ENCODE measurements at places on chromosomes 1 and 21.

DNA sequence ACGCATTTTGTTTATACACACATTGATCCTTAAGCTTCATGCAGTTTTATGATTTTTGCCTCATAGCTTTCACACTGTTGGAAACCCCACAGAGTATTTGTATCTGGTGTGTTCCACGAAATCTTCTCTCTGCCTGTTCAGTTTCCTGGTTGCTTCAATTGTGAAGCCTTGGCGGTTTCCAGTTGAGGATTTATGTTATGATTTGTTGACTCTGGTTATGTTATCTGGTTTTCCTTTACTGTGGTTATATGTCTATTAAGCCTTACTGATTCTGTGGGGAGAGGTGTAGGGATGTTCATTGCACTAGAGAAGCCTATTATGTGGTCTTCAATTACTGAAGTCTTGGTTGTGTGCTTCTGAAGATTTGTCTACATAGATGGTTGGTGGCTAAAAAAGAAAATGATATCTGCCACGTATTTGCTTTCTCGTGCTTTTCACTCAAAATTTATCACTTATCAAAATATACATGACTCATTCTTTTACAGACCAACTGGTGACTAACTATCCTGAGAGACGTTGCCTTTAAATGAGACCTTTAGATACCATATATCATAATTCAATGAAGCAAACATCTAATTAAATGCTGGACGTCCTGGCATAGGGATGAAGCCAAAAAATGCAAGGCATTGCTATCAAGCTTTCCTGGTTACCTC, 488.0 kb upstream of the B3GALT2 start:
- DNase-seq = no peak

DNA sequence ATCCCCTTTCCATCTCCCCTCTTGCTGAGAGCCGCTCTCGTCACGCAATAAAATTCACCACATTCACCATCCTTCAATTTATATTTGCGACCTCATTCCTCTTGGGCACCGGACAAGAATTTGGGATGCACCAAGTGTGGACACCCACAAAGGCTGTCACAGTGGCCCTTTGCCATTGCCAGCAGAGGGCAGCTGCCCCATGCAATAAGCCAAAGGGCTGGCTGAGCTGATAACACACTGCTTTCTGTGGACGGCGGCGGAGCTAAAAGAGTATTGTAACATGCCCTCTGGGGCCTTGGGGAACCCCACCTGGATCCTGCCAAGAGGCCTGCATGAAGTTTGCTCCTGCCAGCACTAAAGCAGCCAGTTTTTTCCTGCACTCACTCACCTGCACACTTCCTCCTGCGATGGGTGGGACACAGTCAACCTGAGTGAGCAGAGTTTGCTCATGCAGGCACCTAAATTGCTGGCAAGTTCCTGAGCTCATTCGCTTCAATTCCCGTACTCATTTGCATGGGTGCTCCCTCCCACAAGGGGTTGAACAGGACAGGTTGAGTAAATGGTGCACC, 792.3 kb upstream of the ADAMTS5 start:
- no peak for DNase-seq

DNA sequence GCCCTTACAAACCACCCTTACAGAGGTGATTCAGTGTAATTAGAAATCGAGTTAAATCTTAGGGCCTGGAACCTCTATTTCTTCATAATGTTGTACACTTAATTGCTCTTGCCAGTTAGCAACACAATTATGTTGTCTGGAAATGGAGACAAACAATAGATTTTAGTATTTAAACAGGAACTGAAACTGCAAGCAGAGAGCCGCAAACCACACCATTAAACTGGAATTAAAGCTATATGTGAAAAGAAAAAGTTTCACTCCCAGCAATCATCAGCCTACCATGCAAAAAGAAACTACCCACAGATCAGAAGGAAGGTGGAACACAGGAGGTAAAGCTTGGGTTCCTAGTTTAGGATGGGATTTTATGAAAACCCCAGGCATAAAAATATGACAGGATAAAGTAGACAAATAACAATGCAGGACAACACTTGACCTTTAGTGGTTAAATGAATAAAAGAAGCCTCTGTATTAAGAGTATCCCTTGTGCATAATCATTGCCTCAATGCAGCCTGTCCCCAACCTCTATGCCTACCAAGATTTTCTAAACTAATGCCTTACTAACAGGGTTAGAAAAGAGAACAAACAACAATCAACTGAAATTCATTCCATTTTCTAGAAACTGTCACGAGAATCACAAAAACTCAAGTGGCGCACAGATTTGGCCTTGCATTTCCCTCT, 304.3 kb upstream of the ESRRG start:
- DNase-seq = no peak

DNA sequence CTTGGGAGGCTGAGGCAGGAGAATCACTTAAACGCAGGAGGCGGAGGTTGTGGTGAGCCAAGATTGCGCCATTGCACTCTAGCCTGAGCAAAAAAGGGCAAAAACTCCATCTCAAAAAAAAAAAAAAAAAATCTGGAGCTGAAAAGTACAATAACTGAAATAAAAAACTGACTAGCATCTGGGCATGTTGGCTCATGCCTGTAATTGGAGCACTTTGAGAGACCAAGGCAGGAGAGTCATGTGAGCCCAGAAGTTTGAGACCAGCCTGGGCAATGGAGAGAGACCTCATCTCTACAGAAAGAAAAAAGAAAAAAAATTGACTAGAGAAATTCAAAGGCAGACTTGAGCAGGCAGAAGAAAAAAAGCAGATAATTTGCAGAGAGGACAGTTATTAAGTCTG, 18.1 kb downstream of the CLDN19 start:
- no peak for DNase-seq

DNA sequence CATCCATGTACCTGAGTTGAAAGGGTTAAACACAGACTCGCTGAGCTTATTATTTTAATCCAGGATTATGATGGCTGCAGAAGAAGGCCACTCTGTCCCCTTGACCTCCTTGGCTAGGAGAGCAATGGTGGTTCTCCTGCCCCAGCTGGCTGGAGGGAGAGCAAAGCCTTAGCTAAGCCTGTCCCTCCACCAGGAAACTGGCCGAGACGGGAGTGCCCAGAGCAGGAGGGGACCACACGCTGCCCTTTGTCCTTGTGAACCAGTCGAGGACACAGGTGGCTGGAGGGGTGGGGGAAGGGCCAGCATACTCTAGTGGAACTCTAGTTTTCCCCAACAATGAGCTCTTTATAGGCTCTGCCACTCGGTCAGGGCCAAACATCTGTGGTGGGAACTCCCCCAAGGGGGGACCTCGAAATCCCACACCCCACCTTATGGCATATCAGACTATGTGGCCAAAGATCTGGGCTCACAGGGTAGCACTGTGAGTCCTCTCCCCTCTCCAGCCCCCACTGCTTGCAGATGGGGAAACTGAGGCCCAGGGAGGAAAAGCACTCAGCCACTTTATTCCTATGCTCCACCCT, 12.9 kb downstream of the KIAA1614 start:
- no peak for DNase-seq

DNA sequence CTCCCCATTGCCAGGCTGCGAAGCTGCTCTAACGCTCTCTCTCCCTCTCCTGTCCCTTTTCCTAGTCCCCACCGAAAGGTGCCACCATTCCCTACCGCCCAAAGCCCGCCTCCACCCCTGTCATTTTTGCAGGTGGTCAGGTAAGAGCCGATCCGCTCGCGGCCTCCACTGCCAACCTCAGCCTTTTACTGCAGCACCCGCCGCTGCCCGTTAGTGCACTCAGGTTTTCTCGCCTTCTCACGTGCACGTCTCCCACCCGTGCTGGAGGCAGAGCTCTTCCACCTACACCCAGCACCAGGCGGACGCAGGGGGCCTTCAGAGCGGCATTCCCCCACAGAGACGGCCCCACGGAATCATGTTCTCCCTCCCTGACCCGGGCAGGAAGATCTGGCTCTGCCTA, 67.7 kb upstream of the COL6A1 start:
- DNase-seq = no peak

- DNase-seq = no peak
Observed at GRCh38 chr1:26059906-26060305, 7.5 kb downstream of the TRIM63 start.

DNA sequence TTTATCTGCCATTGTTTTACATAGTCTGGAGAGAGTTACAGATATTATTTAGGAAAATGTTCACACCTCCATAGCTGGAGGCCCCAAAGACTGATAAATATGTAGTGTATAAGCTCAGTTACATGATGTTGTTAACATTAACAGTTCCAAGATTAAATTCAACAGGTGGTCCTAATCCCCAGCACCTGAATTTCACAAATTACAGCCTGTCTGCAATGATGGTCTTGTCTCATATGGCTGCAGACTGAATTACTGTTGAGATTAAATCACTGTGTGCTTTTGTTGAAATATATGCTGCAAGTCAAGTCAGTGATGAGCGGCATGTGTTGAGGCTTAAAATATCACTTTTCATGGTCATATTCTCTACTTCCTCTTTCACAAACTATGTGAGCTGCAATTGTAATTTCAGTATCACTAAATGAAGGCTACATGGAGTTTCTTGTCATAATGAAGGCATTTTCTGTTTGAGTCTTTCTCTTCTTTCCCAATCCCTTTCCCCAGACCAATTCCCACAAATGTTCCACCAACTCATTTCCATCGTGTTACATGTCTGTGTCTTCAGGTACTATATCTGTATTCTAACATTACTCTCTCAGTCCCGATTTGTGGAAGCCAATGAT, 4.2 kb downstream of the ST6GALNAC5 start:
- DNase-seq = no peak

DNA sequence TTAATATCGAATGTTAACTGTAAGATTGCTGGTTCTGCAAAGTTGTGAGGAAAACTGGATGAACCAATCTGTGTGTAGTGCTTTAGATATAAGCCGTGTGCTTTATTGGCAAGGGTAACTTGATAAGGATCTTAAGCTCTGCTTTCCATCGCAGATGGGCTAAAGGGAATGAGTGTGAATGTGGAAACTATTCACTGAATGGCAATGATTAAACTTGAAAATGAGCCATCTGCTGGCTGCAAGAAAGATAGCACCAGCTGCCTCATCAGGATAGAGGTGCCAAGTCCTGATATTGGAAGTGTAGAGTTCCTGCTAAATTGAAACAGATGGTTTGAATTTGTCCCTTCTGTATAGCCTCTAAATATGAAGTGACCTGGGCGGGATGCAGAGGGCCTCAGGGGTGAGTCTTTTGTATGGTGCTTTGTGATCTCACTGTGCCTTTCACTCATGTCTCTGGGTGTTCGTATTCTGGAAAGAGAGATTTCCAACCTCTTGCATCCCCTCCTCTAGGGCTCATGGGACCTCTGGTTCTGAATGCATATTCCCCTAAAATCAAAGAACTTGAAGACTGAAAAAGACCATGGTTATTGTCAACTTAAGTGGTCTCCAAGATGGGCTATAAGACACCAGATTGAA, 9.2 kb downstream of the FCRL3 start:
- DNase-seq = no peak

GRCh38 chr1:26941311-26941710, 19.0 kb downstream of the KDF1 start:
- no peak for DNase-seq

- no peak for DNase-seq
Observed at GRCh38 chr1:26164861-26165842, 3.6 kb downstream of the C1orf232 start.

DNA sequence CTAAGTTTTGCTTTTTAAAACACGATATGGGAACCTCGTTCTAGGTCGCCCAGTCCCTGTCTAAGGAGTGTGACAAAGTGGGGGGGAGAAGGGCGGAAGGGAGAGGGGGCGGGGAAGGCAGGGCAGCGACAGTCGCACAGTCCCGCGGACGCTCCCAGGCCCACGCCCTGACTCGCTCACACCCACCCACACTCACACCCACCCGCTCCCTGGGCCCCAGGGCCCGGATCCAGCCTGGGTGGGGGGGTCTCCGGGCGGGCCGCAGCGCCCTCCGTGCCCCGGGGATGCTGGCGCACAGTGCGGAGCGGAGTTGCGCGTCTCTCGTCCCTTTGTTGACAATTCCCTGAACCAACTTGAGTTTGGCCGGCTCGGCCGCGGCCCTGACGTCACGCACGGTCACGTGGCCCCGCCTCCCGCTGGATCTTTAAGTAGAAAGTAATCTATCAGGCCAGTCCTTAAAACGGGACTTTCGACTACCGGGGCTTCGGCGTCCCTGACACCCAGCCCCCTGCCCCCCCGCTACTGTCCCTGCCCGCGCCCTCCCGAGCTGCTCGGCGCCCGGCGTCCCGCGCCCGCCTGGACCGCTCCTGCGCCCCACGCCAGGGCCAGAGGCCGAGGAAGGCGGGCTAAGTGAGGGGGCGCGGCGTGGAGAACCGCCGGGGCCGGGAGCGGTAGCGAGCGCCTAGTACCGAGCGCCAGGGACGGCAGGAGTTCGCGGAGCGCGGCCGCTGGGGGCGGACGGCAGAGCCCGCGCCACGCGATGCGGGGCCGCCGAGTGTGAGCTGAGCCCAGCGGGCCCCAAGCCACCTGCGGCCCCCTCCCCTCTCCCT, at the start of gene FOXD3:
FOXD3 (plus strand) TSS at position 454 of the 830 bp plus-strand sequence. CDS start 492 bp downstream, outside the sequence.
- DNase-seq = no peak

DNA sequence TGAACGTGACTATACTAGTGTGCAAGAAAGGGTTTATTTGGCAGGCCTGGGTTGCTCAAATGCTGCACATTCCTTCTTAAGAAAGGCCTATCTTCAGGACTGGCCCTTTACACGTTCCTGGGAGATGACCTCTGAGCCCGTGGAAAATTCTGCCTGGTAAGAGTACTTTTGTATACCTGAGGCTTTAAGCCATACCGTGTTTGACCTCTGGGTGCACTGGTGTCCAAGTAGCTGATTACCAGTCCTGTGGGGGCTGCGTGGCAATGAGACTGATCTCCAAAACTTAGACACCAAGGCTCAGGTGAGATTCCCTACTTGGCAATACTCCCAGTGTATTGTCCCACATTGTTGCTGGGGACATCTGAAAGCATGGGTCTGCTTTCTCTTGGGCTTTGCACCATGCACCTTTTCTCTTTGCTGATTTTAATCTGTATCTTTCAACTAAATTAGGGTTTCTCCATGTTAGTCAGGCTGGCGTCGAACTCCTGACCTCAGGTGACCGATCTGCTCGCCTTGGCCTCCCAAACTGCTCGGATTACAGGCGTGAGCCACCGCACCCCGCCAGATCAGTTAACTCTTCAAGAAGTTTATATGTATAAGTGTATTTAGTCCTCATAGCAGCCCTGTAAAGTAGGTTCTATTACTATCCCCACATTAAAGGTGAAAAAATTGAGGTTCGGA, 44.5 kb downstream of the TRIM33 start:
- no peak for DNase-seq

- DNase-seq = no peak
Observed at GRCh38 chr1:45973121-45973520, 159.3 kb downstream of the PIK3R3 start.

GRCh38 chr1:193348091-193348768, 161.8 kb upstream of the B3GALT2 start:
- no peak for DNase-seq

- DNase-seq = no peak
Observed at GRCh38 chr1:70353601-70354331, 756 bp downstream of the ANKRD13C start.

- DNase-seq = no peak
Observed at GRCh38 chr1:216830424-216831210, 107.4 kb upstream of the ESRRG start.

DNA sequence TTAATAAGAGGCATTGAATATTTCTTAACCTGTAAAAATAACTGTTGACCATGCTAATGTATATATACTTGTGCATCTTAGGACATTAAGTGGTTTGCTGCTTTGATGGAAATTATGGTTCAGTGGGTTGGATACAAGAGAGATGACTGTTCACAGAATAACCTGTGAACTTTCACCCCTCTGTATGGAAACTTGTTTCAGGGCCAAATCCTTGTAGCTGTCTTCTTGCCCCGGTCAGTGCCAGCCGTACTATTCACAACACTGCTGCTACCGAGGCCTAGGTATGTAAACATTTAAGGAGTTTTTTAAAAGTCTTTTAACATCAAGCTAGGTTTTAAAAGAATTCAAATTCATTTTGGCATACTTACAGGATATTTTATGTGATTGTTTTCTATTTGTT, 16.1 kb downstream of the DONSON start:
- DNase-seq = no peak

Data from cortex of kidney (tissue), 1 donor.